Smooth muscle cell of the pulmonary artery (primary cell): ENCODE measurements at places on chromosomes 7 and 10. TPM values are rescaled to one million over a fixed set of nuclear protein-coding genes. Genes with fewer than 3 reads are reported as not detected.

DMBT1 gene
- 0.03 and 0.13 TPM in 2 replicates for total RNA-seq

ZNF107 gene
- total RNA-seq, result 1.3 and 2.2 TPM in 2 replicates

ELN gene
- 82.6 and 158 TPM in 2 replicates for total RNA-seq

AKR1C8 gene
- total RNA-seq, result not detected in 2 replicates

WBP1L gene
- 80.4 and 91.5 TPM in 2 replicates for total RNA-seq

ATXN7L1 gene
- 5.0 and 10.1 TPM in 2 replicates for total RNA-seq

GNAT3 gene
- total RNA-seq, result not detected in 2 replicates

FKBP6 gene
- not detected in 2 replicates for total RNA-seq

SDK1 gene
- total RNA-seq, result 0.07 and 0.78 TPM in 2 replicates

EN2 gene
- total RNA-seq, result not detected in 2 replicates

COPS6 gene
- 61.5 and 69.7 TPM in 2 replicates for total RNA-seq

GBX1 gene
- not detected in 2 replicates for total RNA-seq

COL28A1 gene
- total RNA-seq, result 0.07 and 0.17 TPM in 2 replicates

MYL10 gene
- not detected in 2 replicates for total RNA-seq

DPP6 gene
- not detected in 2 replicates for total RNA-seq

TET1 gene
- total RNA-seq, result 1.8 and 5.2 TPM in 2 replicates

SPAM1 gene
- not detected in 2 replicates for total RNA-seq

SEM1 gene
- total RNA-seq, result 48.4 and 59.2 TPM in 2 replicates

NEBL gene
- total RNA-seq, result 0.65 TPM in 1 of 2 replicates, not detected in the other

PNLIPRP1 gene
- not detected in 2 replicates for total RNA-seq

AKR1D1 gene
- total RNA-seq, result 0.07 TPM in 1 of 2 replicates, not detected in the other

NACAD gene
- 3.8 and 4.2 TPM in 2 replicates for total RNA-seq

PCLO gene
- 0.03 and 0.07 TPM in 2 replicates for total RNA-seq

CHST3 gene
- total RNA-seq, result 49.4 and 64.2 TPM in 2 replicates

CRCP gene
- total RNA-seq, result 19.4 and 21.2 TPM in 2 replicates

PLEKHS1 gene
- total RNA-seq, result not detected in 2 replicates

SHTN1 gene
- 0.85 and 1.4 TPM in 2 replicates for total RNA-seq

CDHR3 gene
- total RNA-seq, result 3.1 and 9.2 TPM in 2 replicates

ELMO1 gene
- total RNA-seq, result 0.43 and 3.3 TPM in 2 replicates

SPDYE16 gene
- total RNA-seq, result not detected in 2 replicates

TLL2 gene
- 0.13 and 0.23 TPM in 2 replicates for total RNA-seq

INHBA gene
- 67.4 and 92.3 TPM in 2 replicates for total RNA-seq

TMEM140 gene
- total RNA-seq, result 8.7 and 17.7 TPM in 2 replicates

ADGRA1 gene
- total RNA-seq, result not detected in 2 replicates

RELN gene
- 86.7 and 200 TPM in 2 replicates for total RNA-seq

ZNF853 gene
- 0.78 and 0.99 TPM in 2 replicates for total RNA-seq

FIS1 gene
- 101 and 107 TPM in 2 replicates for total RNA-seq

NODAL gene
- not detected in 2 replicates for total RNA-seq
